ENCODE measurements at places on chromosomes 13 and 19. TPM values are rescaled to one million over a fixed set of nuclear protein-coding genes. Genes with fewer than 3 reads are reported as not detected.

The CCL25 gene
- not detected for total RNA-seq

The ANGPTL8 gene
- total RNA-seq, result not detected

The CA11 gene
- 11.3 TPM for total RNA-seq

The ZNF675 gene
- 2.7 TPM for total RNA-seq

The ZSWIM4 gene
- total RNA-seq, result 23.7 TPM

The ZNF625 gene
- 2.8 TPM for total RNA-seq

The ZNF845 gene
- 2.4 TPM for total RNA-seq

The TMC4 gene
- 4.1 TPM for total RNA-seq

The CEACAM16 gene
- not detected for total RNA-seq

The RFPL4AL1 gene
- not detected for total RNA-seq

The PCSK4 gene
- 10.8 TPM for total RNA-seq

The CCDC169 gene
- total RNA-seq, result 2.5 TPM

The KLK2 gene
- not detected for total RNA-seq

The DAND5 gene
- 0.16 TPM for total RNA-seq

The FGF21 gene
- total RNA-seq, result not detected

The OR4F17 gene
- total RNA-seq, result not detected

The C13orf46 gene
- 0.13 TPM for total RNA-seq

The CEACAM4 gene
- total RNA-seq, result not detected

The NCAN gene
- not detected for total RNA-seq

The ZNF682 gene
- total RNA-seq, result 1.9 TPM

The KCNJ14 gene
- 0.25 TPM for total RNA-seq

The ZNF610 gene
- total RNA-seq, result 2.2 TPM

The ZNF627 gene
- total RNA-seq, result 11.0 TPM

The SMIM44 gene
- total RNA-seq, result not detected

The BICRA gene
- total RNA-seq, result 6.1 TPM

The ZNF284 gene
- total RNA-seq, result 0.76 TPM

The TMEM255B gene
- 1.8 TPM for total RNA-seq

The UBE2L5 gene
- total RNA-seq, result not detected

The SCGB2B2 gene
- not detected for total RNA-seq

The TICAM1 gene
- 7.7 TPM for total RNA-seq

The SLITRK1 gene
- total RNA-seq, result not detected

The PNMA8A gene
- total RNA-seq, result 14.1 TPM

The ZNF442 gene
- total RNA-seq, result 0.25 TPM

The ZBTB45 gene
- total RNA-seq, result 19.1 TPM

The RSPH6A gene
- not detected for total RNA-seq

The LAIR1 gene
- not detected for total RNA-seq

The ZNF628 gene
- total RNA-seq, result 19.0 TPM

The CRYL1 gene
- 14.8 TPM for total RNA-seq

The RABAC1 gene
- total RNA-seq, result 277 TPM

The HIPK4 gene
- not detected for total RNA-seq

The KIR2DL1 gene
- not detected for total RNA-seq

The COL5A3 gene
- 0.25 TPM for total RNA-seq

The LACC1 gene
- 2.7 TPM for total RNA-seq

The MYO9B gene
- 77.1 TPM for total RNA-seq

Data from mesangial cell (primary cell).